Renal cortex interstitium (tissue), 15 donors: ENCODE measurements at places on chromosomes 5 and 9. TPM values are rescaled to one million over a fixed set of nuclear protein-coding genes. Genes with fewer than 3 reads are reported as not detected.

LCN1 gene
- polyA plus RNA-seq, result not detected

SHLD3 gene
- polyA plus RNA-seq, result 4.2 TPM

GRCh38 chr5:61658592-61659008 is 326.5 kb downstream of the ZSWIM6 start:
- DNase-seq, result peak; percentile 78

GRCh38 chr5:15346738-15347137 is 153.2 kb upstream of the FBXL7 start:
- no peak for DNase-seq

UAP1L1 gene
- 5.7 TPM for polyA plus RNA-seq

DNA sequence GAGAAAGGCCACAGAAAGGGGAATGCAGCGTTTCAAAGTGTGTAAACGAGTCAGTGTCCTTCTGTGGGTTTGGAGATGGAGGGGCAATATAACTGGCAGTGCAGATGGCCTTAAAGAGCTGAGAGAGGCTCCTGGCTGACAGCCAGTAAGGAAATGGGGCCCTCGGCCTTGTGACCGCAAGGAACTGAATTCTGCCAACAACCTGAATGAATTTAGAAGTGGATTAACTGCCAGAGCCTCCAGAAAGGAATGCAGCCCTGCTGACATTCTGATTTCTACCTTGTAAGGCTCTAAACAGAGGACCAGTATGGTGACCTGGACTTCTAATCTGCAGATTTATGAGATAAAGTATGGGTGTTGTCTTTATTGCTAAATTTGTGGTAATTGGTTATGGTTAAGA is 17.5 kb upstream of the NREP start:
- no peak for DNase-seq

GRCh38 chr9:116566677-116567488 is 120.2 kb upstream of the TRIM32 start:
- no peak for DNase-seq

DNA sequence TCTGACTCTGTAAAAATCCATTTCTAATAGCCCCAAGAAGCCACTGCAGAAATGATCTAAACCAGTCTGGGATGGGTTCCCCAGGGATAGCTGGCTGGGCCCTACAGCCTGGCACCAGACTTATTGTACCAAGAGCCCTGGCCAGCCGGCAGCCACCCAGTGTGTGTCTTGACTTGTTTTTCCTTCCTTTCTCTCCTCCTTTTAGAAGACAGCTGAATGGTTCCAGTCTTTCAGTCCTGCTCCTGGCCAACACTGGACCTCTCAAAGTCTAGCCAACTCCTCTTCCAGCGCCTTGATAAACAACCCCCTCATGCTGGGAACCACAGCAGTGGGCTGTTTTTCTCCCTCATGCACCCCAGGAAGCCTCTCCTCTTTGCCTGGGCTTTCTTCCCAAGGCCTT is 34.1 kb downstream of the ATOX1 start:
- DNase-seq, result no peak

SOWAHA gene
- polyA plus RNA-seq, result 5.3 TPM

DNA sequence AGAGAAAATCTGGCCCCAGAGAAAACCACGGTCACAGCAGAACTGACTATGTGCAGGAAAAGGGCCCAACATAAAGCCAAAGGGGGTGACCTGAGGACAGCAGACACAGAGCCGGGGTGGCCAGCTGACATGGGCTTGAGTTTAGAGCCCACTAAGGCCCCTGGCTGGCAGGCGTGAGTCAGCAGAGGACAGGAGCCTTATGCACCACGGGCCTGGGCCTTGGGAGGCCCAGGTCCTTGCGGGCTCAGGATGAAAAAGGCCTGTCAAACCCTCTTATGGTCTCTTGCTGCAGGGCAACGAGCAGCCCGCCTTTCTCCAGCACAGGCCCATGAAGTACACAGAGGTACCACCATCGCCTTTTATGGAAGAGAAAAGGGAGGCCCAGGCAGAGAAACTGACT is 19.7 kb downstream of the STK10 start:
- DNase-seq, result no peak

DNA sequence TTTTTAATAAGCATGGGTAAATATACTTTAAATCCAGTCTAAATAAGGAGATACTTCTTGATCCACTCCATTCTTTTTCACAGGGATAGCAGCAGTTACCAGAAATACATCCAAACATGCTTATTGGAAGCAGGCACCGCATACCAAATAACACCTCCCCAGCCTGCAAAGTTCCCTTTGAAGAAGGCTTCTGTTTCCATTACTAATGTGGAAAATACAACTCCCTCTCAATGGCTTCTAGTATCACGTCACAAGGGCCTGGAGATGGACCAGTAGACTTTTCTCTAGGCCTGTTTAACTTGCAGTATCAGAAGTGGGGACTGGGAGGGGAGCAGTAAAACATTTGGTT is 20.8 kb downstream of the TMEM245 start:
- DNase-seq, result no peak

GRCh38 chr5:160271396-160271795 is 41.0 kb downstream of the CCNJL start:
- DNase-seq, result no peak

DNA sequence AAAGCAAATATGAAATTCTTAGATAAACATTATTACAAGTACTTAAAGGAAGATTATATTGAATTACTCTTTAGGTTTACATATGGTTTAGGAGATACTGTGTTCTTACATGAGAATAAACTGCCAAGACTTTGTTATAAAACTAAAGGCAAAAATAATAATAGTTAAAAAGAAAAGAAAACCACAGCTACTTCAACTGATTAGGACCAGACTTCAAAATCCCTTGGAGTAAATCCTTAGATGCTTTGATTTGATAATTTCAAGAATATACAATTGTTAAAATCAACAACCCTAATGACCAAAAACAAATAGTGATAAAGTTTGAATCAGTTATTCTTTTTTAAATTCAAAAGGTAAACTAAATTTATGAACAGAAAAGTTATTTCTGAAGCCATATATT is 389.6 kb upstream of the COX7C start:
- DNase-seq, result no peak

GRCh38 chr5:169721771-169722170 is 84.7 kb downstream of the DOCK2 start:
- no peak for DNase-seq
